ENCODE measurements at places on chromosomes 4 and X. TPM values are rescaled to one million over a fixed set of nuclear protein-coding genes. Genes with fewer than 3 reads are reported as not detected.

DNA sequence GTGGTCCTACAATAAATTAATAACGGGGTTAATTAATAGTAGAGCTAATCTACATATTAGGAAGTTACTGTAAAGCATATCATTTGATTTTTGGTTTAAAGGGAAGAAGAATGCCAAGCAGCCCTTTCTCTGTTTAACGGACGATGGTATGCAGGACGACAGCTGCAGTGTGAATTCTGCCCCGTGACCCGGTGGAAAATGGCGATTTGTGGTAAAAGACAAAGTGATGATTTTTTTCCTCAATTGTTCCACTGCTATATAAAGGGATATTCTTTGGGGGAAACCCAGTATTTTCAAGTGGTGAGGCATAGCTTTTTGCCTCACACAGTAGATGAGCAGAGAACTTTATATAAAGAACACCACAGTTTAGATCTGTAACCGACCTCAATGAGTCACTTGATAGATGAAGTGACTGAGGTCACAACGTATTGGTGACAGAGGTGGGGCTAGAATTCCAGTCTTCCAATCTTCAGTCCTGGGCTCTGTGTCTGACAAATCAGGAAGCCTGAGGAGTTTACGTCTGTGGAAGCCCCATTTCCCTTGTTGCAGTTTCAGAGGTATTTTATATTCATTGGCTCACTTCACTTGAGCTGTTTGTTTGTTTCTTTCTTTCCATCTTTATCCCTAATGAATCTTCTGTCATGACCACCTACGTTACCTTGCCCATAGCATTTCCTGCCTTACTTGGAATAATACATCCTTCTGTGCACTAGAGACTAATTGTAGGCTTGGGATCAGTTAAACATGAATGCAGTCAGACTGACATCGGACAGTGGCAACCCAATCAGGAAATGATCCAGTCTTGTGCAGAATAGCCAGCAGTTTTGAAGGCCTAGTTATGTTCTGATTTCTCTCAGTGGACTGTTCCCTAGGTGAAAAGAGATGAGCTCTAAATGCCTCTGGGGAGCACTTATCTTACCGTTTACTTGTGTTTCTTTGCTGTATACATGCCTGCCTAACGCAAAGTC is 30.1 kb downstream of the ZRSR2 start:
- no peak for DNase-seq

Gene POF1B
- not detected for polyA plus RNA-seq

- DNase-seq: peak; percentile 58
These were observed 760 bp downstream of the TMEM165 start for GRCh38 chr4:55396308-55397125.

- no peak for DNase-seq
These were observed 105.8 kb upstream of the NWD2 start for GRCh38 chr4:37138789-37139188.

DNA sequence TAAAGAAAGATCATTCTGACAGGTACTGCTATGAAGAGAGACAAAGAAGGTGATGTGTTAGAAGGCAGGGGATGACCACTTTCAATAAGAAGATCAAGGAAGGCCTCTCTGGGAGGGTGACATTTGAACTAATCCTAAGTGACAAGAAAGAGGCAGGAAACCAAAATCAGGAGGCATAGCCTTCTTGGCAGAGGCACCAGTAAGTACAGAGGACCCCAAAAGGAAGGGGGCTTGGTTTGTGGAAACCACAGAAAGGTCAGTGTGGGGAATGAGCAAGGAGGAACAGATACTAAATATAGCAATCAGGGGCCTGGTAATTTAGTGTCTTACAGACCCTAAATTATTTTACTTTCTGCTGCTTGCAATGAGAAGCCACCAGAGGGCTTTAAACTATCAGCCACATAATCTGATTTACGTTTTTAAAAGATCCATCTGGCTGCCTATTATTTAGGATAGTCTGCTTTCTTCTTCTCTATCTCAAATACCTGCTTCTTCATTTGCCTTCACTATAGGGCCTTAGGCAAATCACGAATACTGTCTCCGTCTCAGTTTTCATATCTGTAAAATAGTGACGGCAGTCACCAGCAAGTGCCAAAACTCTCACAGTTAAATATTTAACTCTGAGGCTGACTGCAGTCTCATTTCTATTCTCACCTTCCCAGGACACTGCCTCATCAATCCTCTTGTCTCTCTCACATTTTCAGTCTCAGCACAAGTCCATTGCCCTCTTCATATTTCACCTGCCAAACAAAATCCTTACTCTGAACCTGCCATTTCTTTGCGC is 16.7 kb downstream of the NR3C2 start:
- no peak for DNase-seq

GRCh38 chrX:149275836-149276235 is 229.3 kb downstream of the IDS start:
- DNase-seq: no peak

DNA sequence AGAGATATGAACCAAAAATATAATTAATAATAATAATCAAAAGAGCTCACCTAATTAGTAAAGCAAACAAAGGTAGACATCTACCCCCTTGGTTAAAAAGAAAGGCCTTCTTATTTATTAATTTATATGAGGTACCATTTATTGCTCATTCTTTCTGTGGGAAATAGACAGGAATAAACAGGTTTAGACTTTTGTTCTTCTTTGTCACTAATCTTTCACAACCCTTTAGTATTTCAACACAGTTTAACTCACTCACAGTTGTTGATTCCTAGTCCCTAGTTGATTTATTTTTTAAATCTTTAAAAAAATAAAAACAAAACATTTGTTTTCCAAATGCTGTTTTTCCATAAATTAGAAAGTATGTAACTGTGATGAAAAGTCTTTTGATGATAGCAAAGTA is 5.6 kb downstream of the PPARGC1A start:
- no peak for DNase-seq

- no peak for DNase-seq
These were observed 116.9 kb downstream of the VEGFC start for GRCh38 chr4:176675810-176676209.

Gene AMBN
- not detected for polyA plus RNA-seq

DNA sequence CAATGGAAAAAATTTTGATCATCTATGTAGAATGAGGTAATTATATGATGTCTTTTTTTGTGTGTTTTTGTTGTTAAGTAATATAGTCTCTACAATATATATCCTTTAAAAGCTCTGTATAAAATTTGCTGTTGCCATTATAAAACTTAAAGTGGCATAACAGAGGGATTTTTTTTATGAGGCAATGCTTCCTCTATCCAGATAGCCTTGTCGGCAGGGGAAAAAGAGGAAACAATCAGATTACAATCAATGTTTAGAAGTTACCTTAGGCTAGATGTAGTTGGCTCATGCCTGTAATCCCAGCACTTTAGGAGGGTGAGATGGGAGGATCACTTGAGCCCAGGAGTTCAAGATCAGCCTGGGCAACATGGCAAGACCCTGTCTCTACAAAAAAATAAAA is 86.8 kb downstream of the DIAPH2 start:
- no peak for DNase-seq

DNA sequence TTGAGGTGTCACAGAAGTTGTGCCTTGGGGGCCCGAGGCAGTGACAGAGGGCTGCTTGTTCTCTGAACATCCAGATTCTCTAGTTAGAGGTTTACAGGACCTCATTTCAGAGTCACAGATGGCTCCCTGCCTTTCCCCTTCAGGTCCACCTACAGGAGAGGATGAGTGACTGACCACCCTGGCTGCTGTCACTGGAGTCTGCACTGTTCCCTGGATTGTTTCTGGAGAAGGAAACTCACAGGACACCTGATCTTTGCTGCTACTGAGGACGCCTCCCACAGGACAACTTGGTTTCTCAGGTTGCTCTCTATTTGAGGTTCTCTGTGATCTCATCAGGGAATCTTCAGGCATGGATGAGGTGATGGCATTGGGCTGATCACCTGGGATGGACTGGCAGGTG is 58.3 kb downstream of the GPRIN3 start:
- DNase-seq: no peak

Gene XPNPEP2
- not detected for polyA plus RNA-seq

- DNase-seq: no peak
These were observed 418.4 kb upstream of the FSTL5 start for GRCh38 chr4:162582180-162582579.

- no peak for DNase-seq
These were observed 100.4 kb upstream of the PSAPL1 start for GRCh38 chr4:7535094-7535493.

DNA sequence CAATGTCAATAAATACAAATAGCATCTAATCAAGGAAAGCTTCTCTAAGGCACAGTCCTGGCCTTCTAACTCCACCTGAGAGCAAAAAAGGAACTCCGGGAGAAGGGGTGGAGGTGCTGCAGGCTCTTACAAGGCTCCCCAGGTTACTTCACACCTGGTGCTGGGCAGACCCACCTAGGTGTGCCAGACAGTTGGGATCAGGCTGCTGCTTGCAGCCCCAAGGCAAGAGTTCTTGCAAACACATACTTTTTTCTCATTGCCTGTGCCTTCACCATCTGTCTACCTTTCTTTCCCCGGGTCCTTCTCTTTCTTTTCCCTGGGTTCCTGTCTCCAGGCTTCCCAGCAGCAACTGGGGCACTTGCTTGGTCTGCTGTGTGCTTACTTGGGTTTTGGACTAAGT is 81.4 kb upstream of the STIM2 start:
- DNase-seq: no peak

Gene CT83
- polyA plus RNA-seq: not detected

GRCh38 chrX:13474164-13474516 is 95.3 kb upstream of the EGFL6 start:
- DNase-seq: no peak
